ENCODE measurements at places on chromosomes 5 and 9.

DNA sequence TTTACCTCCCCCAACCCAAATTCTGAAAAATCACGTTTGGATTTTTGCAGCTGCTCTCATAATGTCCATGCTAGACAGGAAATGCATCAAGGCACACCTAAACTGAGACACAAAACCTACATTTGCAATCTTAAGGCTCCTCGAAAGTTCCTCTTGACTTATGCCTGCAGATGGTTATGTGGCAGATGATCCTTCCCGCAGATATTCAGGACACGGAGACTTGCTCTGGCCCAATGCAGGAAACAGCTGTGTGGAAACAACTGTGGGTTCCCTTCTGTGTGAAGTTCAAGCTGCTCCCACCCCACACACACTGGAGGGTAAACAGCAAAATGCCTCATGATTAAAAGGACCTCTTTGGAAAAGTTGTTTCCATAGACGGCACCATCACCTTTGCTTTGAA lies 253.8 kb downstream of the EBF1 start:
- DNase-seq, result peak; percentile 25

- DNase-seq, result no peak
Observed at GRCh38 chr5:18732556-18733479, 1098.6 kb downstream of the TAF11L14 start.

DNA sequence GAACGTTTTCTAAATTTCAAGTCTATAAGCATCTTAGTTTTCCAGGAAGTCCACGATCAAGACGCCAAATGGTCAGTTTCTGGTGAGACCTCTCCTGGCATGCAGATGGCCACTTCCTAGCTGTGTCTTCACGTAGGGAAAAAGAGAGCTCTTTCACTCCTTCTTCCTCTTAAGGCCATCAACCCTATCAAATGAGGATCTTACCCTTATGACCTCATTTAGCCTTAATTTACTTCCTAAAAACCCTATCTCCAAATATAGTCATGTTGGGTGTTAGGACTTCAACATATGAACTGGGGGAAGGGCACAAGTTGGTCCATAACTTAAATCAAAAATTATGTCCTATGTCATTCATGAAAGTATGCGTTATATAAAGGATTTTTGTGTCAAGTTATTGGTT lies 229.5 kb downstream of the ARL15 start:
- DNase-seq, result no peak

- no peak for DNase-seq
Observed at GRCh38 chr5:139584137-139584536, 23.0 kb downstream of the UBE2D2 start.

DNA sequence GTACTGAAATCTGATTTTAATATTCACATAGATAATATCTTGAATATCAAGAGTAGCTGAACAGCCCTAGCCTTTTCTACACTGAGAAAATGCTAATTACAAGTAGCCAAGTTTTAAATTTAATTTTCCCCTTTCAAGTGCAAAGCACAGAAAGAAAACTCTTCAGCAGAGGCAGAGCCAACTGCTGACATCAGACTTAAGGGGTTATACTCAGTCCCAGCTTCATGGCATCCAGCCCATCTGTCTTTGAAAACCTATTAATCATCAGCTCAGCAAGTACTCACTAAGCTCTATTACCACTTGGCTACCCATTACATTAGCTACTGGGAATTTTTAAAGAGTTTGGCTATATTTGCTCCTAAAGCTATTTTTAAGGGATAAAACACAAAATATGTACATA lies 220.5 kb downstream of the SLC12A2 start:
- peak; percentile 91 for DNase-seq

DNA sequence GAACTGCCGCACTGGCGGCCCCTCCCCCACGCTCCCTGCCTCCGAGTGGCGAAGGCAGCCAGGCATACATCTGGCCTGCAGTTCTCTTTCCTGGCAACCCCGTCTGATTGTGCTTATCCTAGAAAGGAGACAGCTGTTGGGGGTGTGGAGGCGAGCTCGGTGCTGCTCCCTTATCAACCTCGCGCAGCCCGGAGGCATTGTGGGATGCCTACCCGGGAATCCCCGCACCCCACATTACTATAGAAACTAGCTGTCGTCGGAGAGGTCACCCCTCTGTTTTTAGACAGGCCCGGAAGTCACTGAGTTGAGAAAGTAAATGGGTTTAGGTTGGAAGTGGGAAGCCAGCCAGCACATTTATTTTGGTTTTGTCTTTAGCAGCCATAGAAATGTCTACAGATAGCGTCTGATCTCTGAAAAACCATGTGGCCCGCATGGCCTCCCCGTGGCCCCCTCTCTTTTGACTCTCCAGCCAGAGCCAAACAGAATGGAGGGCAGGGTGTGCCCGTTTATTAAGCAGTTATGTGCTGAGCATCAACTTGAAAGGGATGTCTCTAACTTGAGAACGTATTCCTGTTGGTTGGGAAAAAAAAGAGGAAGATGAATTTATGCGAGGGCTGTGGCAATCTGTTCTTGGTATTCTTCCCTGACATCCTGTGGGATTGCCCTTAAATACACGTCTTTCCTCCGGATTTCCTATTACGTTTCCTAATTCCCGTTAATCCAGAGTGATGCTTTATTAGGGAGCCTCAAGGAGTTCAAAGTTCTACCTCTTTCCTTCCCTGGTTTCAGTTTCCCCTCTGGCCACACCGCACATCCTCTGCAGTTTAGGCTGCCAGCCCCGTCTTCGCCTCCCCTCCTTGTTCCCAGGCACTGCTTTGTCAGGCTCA lies 3.9 kb downstream of the STC2 start:
- DNase-seq, result peak; percentile 55

- DNase-seq, result no peak
Observed at GRCh38 chr9:135583688-135584011, 22.1 kb downstream of the PAEP start.

DNA sequence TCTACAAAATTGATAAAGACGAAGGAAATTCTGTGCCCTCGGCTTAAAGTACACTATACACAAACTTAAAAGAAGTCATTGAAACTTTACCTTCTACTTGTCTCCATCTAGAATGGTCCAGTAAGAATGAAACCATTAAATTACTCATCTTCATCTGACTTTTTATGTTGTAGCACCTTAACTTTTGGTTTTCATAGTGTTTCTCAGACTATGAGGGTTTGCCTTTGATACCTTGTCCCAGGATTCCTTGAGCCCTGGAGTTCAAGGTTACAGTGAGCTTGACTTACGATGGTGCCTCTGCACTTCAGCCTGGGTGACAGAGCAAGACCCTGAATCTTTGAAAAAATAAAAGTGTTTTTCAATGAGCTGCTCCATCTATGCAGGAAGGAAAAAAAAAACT lies 132.2 kb downstream of the CDC42SE2 start:
- DNase-seq, result no peak

GRCh38 chr5:167940911-167941310 lies 350.5 kb upstream of the WWC1 start:
- DNase-seq, result no peak

GRCh38 chr9:89458768-89459496 lies 39.0 kb downstream of the SEMA4D start:
- no peak for DNase-seq

DNA sequence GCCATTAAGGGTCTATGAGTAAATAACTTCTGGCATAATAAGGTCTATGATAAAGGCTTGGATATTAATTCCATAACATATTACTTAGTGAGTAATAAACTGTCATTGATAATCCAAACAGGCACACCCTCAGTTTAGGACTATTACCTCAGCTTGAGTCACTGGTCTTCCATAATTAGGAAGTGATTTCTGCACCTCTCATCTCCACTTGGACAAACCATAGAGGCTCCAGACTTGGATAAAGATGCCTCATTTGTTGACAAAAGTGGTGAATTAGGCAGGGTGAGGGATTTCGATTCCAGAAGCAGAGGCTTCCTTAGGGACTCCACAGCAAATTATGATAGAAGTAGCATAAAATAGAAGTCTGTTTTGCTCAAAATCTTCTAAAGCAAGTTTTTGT lies 127.5 kb upstream of the MTAP start:
- no peak for DNase-seq

DNA sequence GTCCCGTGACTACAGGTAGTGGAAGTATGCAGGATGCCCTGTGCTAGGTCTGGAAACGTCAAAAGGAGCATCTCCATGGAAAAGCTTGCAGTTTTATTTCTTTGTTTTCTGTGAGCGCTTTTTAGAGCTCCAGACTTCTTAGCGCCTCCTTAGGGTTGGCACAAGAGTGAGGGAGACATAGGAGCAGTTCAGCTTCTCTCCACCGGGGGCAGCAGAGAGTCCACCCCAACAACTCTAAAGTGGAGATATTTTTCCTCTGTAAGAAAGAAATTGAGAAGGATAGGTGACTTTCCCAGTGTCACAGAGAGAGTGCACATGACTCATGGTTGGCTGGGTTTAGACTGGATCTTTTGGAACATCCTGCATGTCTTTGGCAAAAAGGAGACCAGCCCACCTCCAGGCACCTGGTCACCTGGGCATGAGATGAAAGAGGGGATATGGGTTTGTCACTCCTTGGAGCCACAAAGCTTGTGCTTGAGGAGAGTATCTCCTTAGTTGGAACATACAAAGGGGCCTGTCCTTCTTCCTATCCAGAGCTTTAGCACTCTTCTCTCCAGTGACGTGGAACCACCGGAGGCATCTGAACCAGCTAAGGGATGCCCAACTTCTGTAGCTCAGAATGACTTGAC lies 637.7 kb downstream of the SEMA5A start:
- DNase-seq, result peak; percentile 69

DNA sequence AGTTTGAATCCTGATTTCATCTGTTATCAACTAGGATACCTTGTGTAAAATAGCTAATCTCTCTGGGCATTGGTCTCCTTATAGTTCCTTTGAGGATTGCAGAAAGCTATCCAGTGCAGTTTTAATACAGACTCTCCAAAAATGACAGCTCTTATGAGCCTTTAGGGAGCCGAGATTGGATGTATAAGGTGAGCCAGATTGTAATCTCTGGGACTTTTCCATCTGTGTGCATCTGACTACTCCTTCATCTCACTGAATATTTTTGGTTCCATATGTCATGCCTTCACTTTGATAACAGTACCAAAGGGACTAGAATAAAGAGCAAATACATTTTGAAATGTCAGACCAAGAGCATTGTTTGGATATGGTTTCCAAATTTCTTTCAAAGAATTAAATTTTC lies 367.2 kb downstream of the TMEM232 start:
- no peak for DNase-seq

GRCh38 chr5:135438636-135439221 lies 8.4 kb downstream of the DCANP1 start:
- DNase-seq, result no peak

DNA sequence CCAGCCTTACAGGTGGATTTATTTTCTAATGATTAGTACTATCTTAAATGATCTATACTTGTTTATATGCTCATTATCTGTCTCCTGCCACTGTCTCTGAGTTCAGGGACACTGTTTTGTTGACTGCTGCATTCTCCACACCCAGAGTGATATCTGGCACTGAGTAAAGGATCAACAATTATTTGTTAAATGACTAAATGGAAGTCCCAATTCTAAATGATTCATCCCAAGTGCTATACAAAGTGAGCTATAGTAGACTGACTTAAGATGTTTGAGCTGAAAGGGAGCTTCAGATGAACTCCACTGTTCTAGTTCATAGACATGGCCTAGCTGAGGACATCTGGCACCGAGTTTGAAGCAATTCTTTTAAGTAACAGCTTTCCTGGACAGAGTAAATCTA lies 40.5 kb downstream of the ITGA2 start:
- DNase-seq, result no peak

DNA sequence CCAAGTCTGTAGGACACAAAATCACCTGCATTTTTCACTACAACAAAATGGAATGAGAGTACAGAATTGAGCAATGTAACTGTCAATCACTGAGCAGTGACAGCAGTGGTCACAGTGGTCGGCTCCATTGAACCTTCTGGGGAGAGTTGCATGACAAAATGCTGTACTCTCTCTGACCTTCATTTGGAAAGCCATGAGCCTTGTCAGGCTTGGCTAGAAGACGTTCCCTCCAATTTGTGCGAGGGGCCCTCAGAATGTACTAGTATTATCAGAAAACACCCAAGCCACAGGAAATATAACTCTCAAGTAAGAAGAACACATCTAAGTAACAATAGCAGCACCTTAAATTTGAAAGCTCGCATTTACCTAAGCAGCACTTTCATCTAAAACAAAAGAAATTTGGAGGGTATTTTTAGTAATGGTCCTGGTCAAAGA lies 425.6 kb upstream of the MEF2C start:
- DNase-seq, result no peak

- DNase-seq, result no peak
Observed at GRCh38 chr5:116025866-116026265, 6.4 kb upstream of the ARL14EPL start.

- no peak for DNase-seq
Observed at GRCh38 chr5:78634229-78634628, 14.3 kb downstream of the LHFPL2 start.

DNA sequence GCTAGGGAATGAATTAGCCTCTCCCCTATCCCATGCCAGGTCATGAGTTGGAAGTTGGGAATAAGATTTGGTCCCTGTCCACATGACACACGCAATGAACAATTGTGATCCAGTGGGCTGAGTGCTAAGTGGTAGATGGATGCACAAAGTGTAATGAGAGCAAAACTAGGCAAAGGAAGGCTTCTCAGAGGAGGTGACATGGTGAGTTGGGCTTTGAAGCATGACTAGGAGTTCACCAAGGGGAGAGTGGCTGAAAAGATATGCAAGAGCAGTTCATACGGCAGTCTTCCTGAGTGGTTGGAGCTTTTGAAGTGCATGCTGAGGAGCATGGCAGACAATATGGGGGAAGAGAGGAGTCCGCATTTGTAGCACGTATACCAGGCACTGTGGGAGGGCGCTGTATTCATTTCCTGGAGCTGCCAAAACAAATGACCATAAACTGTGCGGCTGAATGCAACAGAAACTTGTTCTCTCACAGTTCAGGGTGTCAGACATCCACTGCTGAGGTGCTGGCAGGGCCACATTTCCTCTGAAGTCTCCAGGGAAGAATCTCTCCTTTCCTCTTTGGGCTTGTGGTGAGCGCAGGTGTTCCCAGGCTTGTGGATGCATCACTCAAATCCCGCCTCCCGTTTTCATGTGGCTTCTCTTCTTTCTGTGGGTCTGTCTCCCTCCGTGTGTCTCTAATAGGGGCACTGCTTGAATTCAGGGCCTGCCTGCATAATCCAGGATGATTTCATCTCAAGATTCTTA lies 49.5 kb downstream of the NSG2 start:
- DNase-seq, result no peak

DNA sequence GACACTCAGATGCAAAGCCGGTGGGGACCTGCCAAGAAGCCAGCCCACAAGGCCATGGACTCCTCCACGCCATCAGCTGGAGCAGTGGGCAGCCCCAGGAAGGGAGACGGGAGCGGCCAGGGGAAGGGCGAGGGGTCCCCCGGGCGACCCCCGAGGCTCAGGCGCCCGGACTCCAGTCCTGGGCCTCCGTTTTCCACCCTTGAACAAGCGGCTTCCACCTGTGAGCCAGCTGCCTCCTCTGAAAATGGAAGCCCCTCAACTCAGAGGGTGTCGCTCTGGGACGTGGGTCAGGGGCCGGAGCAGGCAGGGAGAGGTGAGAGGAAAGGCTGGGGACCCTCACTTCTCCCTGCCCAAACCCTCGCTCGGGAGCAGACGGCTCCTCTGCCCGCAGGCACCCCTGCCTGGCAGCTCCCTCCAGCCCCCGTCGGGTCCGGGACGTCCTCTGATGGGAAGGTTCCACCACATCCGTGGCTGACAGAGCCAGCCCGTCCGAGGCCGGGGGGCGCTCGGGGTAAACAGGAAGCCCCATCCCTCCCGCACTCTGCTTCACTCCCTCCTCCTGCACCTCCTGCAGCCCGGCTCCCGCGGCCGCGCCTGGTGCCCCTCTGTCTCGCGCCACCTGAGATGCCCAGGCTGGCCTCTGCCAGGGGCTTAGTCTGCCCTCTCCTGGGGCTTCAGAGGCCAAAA lies 3.7 kb upstream of the EGFL7 start:
- no peak for DNase-seq

- peak; percentile 36 for DNase-seq
Observed at GRCh38 chr9:136621019-136621733, 41.5 kb upstream of the EGFL7 start.

- no peak for DNase-seq
Observed at GRCh38 chr5:1073239-1074102, 38.4 kb downstream of the SLC12A7 start.

Data from choroid plexus epithelial cell (primary cell).